ENCODE measurements at places on chromosomes 7 and 10. TPM values are rescaled to one million over a fixed set of nuclear protein-coding genes. Genes with fewer than 3 reads are reported as not detected.

- no peak for DNase-seq
Observed at GRCh38 chr10:110481919-110482318, 15.8 kb upstream of the DUSP5 start.

GRCh38 chr10:7567911-7568620, 98.7 kb downstream of the ITIH5 start:
- no peak for DNase-seq

GRCh38 chr10:6271663-6272062, 68.9 kb downstream of the PFKFB3 start:
- no peak for DNase-seq

DNA sequence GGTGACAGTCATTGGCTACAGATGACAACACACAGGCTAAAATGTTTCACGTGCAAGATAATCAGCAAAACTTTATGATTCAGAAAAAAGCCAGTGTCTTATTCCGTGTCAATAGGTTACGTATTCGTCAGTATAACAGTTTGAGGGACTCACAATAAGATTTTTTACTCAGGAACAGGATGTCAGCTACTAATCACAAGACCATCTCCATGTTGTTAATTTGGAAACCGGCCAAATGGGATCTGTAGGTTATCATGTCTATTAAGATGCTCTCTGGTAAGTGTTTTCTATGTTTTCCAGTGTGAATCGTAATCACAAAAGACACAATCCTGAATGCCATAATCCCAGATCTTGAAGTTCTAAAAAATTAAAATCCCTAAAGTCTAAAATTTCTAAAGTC, 197.3 kb downstream of the ETV1 start:
- DNase-seq: no peak

GRCh38 chr7:79176859-79177477, 276.5 kb downstream of the MAGI2 start:
- DNase-seq: no peak

GRCh38 chr7:139697056-139697455, 80.7 kb downstream of the HIPK2 start:
- DNase-seq: no peak

DNA sequence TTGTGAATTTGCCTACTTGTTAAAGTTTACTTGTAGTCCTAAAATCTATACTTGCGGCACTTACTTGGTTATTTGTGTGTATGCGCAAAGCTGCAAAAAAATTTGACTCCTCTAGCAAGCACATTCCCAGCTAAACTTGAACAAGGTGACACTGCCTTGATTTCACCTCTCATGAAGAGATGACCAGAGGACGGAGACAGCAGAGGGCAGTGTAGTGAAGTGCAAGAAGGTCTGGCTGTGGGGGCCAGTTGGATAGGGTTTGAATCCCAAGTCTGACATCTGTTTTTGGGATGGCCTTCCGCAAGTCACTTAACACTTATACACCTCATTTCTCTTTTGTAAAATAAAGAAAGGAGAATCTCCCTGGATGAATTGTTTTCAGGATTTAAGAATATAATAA, 15.7 kb downstream of the SLK start:
- DNase-seq: no peak

- DNase-seq: no peak
Observed at GRCh38 chr10:88540351-88540750, 42.8 kb downstream of the RNLS start.

DNA sequence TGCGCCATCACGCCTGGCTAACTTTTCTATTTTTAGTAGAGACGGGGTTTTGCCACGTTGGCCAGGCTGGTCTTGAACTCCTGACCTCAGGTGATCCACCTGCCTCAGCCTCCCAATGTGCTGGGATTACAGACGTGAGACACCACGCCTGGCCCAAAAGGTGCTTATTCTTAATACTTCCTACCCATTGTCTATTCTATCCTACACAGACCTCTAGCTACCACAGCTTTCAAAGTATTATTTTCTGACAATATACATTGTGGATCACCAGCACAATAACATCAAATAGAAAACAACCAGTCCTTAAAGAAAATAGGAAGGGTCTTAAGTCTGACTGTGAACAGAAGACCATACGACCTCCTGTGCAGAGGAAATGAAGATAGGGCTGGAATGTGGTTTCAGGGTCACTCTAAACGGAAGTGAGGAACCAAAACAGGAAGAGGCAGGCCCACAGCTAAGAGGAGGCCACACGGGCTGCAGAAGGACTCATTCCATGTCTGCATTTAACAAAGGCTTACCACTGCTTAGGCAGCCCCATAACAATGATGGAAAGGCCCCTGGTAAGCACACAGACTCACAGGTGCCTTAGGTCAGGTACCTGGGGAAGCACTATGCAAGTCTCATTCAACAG, 115.2 kb downstream of the ZFAND4 start:
- DNase-seq: no peak

- no peak for DNase-seq
Observed at GRCh38 chr10:49243610-49244283, 55.2 kb upstream of the C10orf71 start.

DNA sequence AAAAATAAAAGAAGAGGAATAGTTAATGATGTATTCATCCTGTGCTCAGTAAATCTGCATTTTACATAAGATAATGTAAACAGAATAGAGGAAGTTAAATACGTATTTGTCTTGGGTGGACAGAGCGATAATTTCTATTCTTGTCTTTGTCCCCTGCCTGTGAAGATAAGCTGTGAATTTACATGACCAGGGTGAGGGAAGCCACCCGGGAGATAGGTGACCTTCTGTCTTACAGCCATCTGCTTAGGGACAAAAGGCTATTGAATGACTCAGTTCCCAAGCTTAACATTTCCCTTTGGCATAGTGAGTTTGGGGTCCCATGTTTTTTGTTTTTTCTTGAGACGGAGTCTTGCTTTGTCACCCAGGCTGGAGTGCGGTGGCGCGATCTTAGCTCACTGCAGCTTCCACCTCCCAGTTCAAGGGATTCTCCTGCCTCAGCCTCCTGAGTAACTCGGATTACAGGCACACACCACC, 88.7 kb upstream of the KCTD7 start:
- DNase-seq: no peak

GRCh38 chr7:45147858-45148652, 9.5 kb upstream of the RAMP3 start:
- no peak for DNase-seq

- no peak for DNase-seq
Observed at GRCh38 chr7:100688326-100688860, 5.7 kb downstream of the GIGYF1 start.

DNA sequence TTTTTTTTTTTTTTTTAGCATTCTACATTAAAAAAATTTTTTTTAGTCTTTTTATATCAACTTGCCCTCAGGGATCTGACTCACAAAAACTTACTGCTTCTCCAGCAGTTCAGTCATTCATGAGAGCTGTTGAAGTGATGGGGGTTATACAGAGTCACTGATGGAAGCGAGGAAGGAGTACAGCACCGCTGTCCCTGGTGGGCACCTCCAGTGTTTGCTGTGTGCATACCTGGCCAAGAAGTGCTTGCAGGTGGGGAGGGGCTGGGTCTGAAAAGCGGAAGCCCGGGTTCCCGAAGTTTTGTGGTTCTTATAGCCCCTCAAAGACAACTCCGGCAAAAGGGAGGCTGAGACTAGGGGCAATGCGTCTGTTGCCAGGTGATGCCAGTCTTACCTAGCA, 46.2 kb downstream of the MINDY4 start:
- DNase-seq: no peak

DNA sequence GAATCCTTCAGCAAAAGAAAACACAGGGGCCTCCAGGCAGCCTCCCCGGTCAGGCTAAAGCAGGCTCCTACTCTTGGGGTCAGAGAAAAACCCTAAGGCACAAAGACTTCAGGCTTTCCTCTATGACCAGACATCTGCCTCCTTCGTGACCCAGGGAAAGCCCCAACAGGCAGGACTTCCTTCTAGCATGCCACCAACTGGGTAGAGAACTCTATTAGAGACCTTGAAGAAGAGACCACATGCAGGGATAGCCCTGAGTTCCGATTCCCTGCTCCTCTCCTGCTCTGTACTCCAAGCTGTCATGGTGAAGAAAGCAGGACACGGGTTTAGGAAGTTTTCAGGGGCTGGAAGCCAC, 1.3 kb downstream of the TRPV6 start:
- no peak for DNase-seq

- DNase-seq: no peak
Observed at GRCh38 chr7:6228361-6229229, 43.8 kb downstream of the CYTH3 start.

DNA sequence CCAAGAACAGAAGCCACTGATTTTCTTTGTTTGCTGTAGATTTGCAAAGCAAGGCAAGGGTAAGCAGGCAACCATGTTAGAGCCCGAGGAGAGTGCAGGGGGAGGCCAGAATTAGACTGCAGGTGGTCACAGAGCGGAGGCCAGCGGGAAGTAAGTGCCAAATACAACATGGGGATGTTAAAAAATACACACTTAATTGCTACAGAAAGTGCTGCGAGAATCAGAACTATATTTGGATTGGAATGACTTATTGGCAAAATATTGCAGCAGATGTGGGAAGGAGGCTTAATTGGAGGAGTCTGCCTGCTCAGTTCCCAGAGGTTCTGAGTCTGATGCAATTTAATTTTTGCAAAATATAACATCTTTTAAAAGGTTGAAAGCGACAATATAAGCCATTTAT, 49.7 kb upstream of the ADCY1 start:
- DNase-seq: no peak

DNA sequence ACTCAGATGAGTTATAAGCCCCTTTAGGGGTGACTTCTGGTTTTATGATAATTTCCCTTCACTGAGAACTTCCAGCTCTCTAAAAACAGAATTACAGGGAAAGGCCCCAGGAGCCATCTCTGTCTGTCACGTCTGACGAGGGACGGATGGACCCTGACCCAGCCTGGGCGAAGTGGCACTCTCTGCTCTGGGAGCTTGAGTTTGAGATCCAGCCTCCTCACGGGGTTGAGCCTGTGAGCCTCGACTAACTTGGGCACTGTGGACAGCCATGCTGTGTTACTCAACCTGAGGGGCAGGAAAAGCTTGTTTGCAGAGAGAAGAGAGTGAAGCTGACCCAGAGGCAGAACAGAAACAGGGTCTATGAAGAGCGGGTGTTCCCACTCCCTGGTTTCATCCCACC, 54.6 kb upstream of the MNX1 start:
- no peak for DNase-seq

GRCh38 chr10:131464789-131465188, 153.3 kb upstream of the TCERG1L start:
- no peak for DNase-seq

GRCh38 chr10:29917311-29917710, 142.1 kb downstream of the JCAD start:
- DNase-seq: no peak

GRCh38 chr7:118082506-118082905, 101.5 kb upstream of the LSM8 start:
- no peak for DNase-seq

DNA sequence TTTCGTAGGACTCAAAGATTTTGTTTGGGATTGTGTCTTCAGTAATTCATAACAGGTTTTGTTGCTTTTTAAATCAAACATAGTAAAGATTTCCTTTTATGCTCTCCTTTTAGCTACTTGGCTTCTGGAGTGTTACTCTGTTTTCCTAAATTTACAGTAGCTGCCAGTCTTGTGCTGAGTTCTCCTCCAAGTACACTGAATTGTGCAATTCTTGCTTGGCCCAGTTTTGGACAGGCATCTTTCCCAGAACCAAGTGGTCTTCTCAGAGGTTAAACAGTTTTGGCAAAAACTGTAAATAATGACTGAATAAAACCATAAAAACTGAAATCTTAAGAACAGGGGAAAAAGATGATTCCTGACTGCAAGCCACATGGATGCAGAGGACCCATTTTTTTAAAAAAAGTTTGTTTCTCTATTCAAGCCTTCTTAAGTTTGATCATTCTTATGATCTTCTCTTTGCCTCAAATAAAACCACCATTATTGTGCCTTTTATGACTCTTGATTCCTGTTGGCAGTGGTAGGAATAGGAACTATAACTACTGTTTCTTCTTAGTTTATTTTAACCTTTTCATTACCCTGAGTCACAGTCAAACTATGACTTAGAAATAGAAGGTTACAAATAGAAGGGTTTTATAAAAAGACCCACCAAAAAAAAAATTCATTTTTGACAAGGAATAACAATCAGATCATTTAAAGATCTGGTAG, 88.0 kb downstream of the MDFIC start:
- DNase-seq: no peak

DNA sequence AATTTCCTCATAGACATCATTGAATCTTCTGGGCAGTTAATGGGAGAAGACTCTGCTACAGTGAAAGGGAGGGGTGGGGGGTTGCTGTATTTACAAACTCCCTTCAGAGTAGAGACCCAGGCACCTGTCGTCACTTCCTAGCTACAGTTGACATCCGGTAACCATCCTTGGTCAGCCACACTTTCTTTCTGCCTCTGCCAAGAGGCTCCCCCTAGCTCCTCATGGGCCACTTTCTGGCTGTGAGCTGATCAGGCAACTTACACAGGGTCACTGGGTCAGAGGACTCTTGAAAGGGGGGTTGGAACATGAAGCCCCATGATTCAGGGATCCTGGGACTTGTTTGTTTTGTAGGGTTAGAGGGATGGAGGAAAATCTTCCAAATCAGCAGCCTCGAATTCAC, 1.2 kb downstream of the TECPR1 start:
- DNase-seq: peak; percentile 80

DNA sequence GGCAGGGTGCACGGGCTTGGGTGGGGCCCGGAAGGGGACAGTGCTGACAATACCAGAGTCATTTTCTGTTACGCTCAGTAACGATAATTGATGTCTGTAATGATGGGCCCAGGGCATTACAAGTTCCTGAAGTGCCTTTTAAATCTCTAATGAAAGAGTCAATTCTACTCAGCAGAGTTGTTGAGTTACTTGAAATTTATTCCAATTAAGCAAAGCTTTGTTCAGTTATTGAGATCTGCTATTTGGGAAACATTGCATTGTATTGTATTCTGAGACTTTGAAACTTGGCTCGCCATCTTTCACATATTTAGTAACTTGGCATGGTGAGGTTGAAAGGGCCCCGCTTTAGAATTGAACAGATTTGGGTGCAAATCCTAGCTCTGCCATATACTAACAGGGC, 34.7 kb downstream of the MINDY4 start:
- no peak for DNase-seq

- no peak for DNase-seq
Observed at GRCh38 chr7:116593359-116594075, 68.7 kb downstream of the CAV1 start.

Gene ALOX5
- total RNA-seq: 3.1 TPM

Gene UTF1
- not detected for total RNA-seq

Gene GIMAP1
- 97.6 TPM for total RNA-seq

Gene WAPL
- 55.2 TPM for total RNA-seq

Gene FGFBP3
- total RNA-seq: 6.2 TPM

Gene TBL2
- 47.5 TPM for total RNA-seq

Gene NCF1
- 5.0 TPM for total RNA-seq

Gene PTPRE
- total RNA-seq: 24.4 TPM

Gene SMARCD3
- total RNA-seq: 4.0 TPM

Gene SPDYE2
- total RNA-seq: 0.28 TPM

Gene SLC13A1
- not detected for total RNA-seq

Gene TMEM130
- not detected for total RNA-seq

Gene RASSF4
- 1.6 TPM for total RNA-seq

Gene VPS37D
- total RNA-seq: not detected

Gene GPAM
- total RNA-seq: 6.3 TPM

Gene GRID2IP
- 0.81 TPM for total RNA-seq
